Vagina (tissue), 2 donors: ENCODE measurements at places on chromosomes 5 and 9.

DNA sequence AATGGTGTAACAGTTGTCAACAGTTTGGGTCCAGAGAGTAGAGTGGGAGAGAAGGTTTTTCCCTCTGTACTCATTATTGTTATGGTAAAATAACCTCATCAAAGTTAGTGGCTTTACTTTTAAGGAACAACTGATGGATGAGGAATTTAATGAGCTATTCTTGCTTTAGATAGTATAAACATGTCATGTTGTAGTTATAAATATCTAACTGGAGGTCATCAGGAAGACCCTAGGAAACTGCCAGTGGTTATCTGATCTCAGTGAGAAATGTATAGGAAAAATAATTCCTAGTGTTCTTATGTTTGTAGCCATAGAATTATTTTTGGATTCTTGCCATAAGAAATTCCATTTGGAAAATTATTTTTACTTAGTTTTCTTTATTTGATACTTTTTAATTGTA lies 4.1 kb downstream of the ERCC6L2 start:
- no peak overlapping the region for H3K4me3 ChIP-seq
- H3K4me1 ChIP-seq, result peaks cover 16% of the 10 kb centered on the region
- no peak overlapping the region for H3K27ac ChIP-seq
- DNase-seq, result no peak
- no peaks in the 10 kb centered on the region for H3K36me3 ChIP-seq
- no peaks in the 10 kb centered on the region for H3K27me3 ChIP-seq

DNA sequence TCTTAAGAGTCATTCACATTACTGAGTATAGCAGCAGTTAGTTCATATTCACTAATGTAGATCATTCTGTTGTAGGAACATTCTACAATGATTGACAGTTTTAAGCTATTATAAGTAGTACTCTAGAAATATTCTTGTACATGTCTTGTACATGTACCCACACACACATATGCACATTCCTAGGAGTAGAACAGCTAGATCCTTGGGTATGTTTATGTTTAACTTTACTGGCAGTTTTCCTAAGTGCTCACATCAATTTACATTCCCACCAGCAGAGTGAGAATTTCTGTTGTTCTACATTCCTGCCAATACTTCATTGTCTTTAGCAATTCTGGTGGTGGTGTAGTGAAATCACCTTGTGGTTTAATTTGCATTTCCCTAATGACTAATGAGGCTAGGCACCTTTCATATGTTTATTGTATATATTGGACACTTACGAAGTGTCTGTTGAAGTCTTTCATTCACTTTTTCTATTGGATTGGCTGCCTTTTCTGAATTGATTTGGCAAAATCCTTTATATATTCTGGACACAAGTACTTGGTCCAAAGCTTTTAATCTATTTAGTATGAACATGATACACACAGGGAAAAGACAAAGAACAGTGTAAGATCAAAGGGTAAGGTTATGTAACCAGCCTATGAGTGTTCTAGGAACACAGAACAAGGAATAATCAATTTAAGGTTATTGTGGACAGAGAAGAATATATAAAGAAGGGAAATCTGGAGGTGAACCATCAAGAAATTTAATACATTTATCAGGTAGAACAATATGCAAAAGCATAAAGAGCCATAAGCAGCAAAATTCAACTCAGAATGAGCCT lies 95.6 kb downstream of the MLLT3 start:
- no peaks in the 10 kb centered on the region for H3K36me3 ChIP-seq
- DNase-seq, result no peak
- no peaks in the 10 kb centered on the region for H3K4me1 ChIP-seq
- H3K27me3 ChIP-seq, result no peaks in the 10 kb centered on the region
- H3K4me3 ChIP-seq, result no peak overlapping the region
- no peak overlapping the region for H3K27ac ChIP-seq

GRCh38 chr9:16884373-16884772 lies 13.9 kb upstream of the BNC2 start:
- DNase-seq, result no peak
- no peaks in the 10 kb centered on the region for H3K36me3 ChIP-seq

DNA sequence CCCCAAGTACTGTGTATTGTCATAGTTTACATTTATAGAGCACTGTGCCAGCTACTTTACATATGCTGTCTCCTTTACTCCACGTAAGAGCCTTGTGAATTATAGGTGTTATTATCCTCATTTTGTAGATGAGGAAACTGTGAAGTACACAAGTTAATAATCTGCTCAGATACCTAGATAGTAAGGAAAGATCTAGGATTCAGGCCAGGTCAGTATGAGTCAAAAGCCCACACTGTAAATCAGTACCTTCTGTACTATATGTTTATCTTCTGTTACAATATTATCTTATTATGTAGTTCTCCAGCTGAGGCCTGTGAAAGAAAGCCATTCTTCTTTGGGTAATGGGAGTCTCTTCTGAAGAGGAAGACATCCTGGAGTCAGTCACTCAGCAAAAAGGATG lies 72.4 kb upstream of the TLX3 start:
- H3K27ac ChIP-seq, result no peak overlapping the region
- no peak for DNase-seq
- H3K36me3 ChIP-seq, result no peaks in the 10 kb centered on the region
- no peaks in the 10 kb centered on the region for H3K27me3 ChIP-seq

GRCh38 chr5:16521521-16522483 lies 56.2 kb upstream of the ZNF622 start:
- no peak overlapping the region for H3K27ac ChIP-seq
- H3K27me3 ChIP-seq, result no peaks in the 10 kb centered on the region
- no peaks in the 10 kb centered on the region for H3K36me3 ChIP-seq
- no peak overlapping the region for H3K4me3 ChIP-seq

DNA sequence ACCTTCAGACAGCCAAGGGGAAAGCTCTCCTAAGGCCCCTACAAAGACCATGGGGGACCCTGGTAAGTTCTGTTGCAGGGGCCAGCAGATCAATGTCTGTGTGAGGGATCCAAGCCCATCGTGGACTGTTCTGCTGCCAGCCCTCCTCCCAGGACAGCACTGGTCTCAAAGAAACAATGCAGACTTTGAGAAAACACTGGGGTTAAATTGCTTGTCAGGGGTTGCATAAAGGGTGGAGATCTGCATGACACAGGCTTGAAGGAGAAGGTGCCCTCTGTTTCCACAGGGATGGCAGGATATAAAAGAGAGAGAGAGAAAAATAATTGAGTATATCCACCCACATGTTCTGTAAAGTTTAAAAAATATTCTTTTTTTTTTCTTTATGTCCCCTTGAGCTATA lies 157.6 kb upstream of the TBC1D2 start:
- no peaks in the 10 kb centered on the region for H3K27me3 ChIP-seq
- H3K36me3 ChIP-seq, result no peaks in the 10 kb centered on the region
- no peak overlapping the region for H3K27ac ChIP-seq

GRCh38 chr9:12722131-12722530 lies 28.9 kb downstream of the TYRP1 start:
- no peaks in the 10 kb centered on the region for H3K36me3 ChIP-seq
- H3K27ac ChIP-seq, result no peak overlapping the region
- no peak for DNase-seq
- H3K4me3 ChIP-seq, result no peak overlapping the region
- H3K4me1 ChIP-seq, result no peaks in the 10 kb centered on the region
- H3K27me3 ChIP-seq, result no peaks in the 10 kb centered on the region
